ENCODE measurements at places on chromosomes 13 and 19. TPM values are rescaled to one million over a fixed set of nuclear protein-coding genes. Genes with fewer than 3 reads are reported as not detected.

GRCh38 chr13:51765142-51765515 lies 38.8 kb downstream of the DHRS12 start:
- H3K4me3 ChIP-seq: no peak overlapping the region
- no peaks in the 10 kb centered on the region for H3K27me3 ChIP-seq
- H3K36me3 ChIP-seq: peaks cover 33% of the 10 kb centered on the region
- H3K27ac ChIP-seq: peak overlapping the region; percentile 76
- DNase-seq: no peak

DNA sequence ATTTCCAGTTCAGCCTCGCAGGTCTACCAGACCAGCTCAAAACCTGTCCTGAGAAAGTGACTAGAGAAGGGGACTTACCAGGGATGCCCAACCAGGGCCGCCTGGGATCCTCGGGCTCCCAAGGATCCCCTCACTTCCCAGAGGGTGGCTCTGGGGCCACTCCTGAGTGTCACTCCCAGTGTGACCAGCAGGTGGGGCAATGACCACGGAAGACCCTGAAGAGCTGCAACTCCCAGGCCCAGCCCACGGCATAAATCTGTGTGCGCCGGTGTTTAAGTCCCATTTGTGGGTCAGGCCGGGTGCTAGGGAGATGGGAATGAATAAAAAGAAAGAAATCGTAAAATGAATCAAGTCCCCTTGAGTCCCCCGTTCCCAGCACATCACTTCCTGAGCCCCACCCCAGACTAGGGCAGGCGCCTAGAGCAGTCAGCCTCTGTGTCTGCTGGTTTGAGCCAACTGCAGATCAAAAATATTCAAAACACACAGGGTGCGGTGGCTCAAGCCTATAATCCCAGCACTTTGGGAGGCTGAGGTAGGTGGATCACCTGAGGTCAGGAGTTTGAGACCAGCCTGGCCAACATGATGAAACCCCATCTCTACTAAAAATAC lies 10.7 kb downstream of the PTGIR start:
- H3K4me3 ChIP-seq: no peak overlapping the region
- H3K27ac ChIP-seq: no peak overlapping the region
- H3K4me1 ChIP-seq: peaks cover 28% of the 10 kb centered on the region

- no peaks in the 10 kb centered on the region for H3K36me3 ChIP-seq
- H3K4me3 ChIP-seq: peak overlapping the region; percentile 98
- H3K27ac ChIP-seq: peak overlapping the region; percentile 63
- no peak for DNase-seq
These were observed 570 bp downstream of the HSPBP1 start for GRCh38 chr19:55279340-55279739.

DNA sequence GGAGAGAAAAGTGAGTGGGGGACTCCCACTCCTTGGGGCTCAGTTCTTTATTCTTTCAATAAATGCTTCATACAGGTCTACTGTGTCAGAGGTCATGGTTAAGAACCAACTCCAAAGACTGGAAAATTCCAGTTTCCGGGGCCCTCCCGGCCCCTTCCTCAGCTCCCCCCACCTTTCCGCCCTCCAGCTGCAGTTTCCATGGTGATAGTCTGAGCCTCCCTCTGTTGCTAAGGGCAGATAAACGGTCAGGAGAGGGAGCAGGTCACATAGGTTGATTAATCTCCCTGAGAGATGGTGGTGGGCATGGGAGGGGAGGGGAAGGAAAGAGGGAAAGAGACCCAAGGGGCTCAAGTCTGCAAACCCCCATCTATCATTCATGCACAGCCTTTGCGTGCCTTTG lies 131.5 kb upstream of the USP29 start:
- H3K4me1 ChIP-seq: no peaks in the 10 kb centered on the region
- no peak overlapping the region for H3K27ac ChIP-seq
- DNase-seq: no peak
- H3K36me3 ChIP-seq: no peaks in the 10 kb centered on the region

- no peaks in the 10 kb centered on the region for H3K4me1 ChIP-seq
- H3K36me3 ChIP-seq: no peaks in the 10 kb centered on the region
- no peak overlapping the region for H3K4me3 ChIP-seq
- DNase-seq: peak; percentile 44
- no peak overlapping the region for H3K27ac ChIP-seq
These were observed 312.7 kb downstream of the FGF14 start for GRCh38 chr13:102089177-102089576.

GRCh38 chr13:67438465-67438864 lies 208.3 kb upstream of the PCDH9 start:
- H3K36me3 ChIP-seq: no peaks in the 10 kb centered on the region
- H3K27me3 ChIP-seq: no peaks in the 10 kb centered on the region
- H3K4me3 ChIP-seq: no peak overlapping the region
- H3K27ac ChIP-seq: no peak overlapping the region

- no peaks in the 10 kb centered on the region for H3K36me3 ChIP-seq
- no peak for DNase-seq
- peaks cover 7% of the 10 kb centered on the region for H3K4me1 ChIP-seq
- no peaks in the 10 kb centered on the region for H3K27me3 ChIP-seq
These were observed 2.0 kb downstream of the REX1BD start for GRCh38 chr19:18590273-18591272.

DNA sequence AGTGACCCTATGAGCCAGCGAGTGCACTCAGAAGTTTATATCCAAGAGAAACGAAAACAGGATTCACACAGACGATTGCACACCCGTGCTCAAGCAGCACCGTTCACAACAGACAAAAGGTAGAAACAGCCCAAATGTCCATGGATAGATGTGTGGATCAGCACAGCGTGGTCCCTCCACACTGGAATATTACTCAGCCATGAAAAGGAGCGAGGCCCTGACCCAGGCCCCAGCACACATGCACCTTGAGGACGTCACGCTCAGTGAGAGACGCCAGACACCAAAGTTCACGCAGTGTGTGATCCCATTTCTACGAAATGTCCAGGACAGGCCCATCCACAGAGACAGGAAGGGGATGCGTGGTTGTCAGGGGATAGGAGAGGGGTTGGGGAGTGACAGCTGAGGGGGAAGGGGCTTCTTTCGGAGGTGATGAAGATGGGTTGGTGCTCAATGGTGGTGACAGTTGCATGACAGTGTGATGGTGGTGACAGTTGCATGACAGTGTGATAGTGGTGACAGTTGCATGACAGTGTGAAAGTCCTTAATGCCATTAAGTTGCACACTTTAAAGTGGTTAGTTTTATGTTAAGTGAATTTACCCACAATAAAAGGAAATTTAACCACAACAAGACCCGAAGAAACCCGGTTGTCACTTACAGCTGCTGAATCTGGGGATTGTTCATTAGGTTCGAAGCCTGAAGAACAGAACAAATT lies 18.9 kb upstream of the SLC39A3 start:
- DNase-seq: no peak
- H3K36me3 ChIP-seq: no peaks in the 10 kb centered on the region
- H3K27me3 ChIP-seq: no peaks in the 10 kb centered on the region

DNA sequence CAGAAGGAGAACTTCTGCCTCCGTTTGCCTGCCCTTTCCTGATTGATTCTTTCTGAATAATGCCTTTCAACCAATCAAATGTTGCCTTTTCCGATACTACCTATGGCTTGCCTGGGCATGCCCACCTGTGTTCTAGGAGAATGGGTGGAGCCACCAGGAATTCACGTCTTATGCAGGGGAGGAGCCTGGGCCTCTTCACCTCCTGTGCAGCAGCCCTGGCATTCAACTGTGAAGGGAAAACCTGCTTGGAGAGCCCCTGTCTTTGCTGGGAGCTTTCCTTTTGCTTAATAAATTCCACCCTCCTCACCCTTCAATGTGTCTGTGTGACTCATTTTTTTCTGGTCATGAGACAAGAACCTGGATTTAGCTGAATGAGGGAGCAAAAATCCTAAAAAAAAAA lies 730.7 kb downstream of the UQCRFS1 start:
- H3K4me1 ChIP-seq: no peaks in the 10 kb centered on the region
- H3K27ac ChIP-seq: no peak overlapping the region
- H3K27me3 ChIP-seq: peaks cover under 1% of the 10 kb centered on the region

GRCh38 chr19:38551450-38551813 lies 66.3 kb downstream of the MAP4K1 start:
- H3K4me3 ChIP-seq: no peak overlapping the region
- H3K27ac ChIP-seq: no peak overlapping the region
- no peaks in the 10 kb centered on the region for H3K4me1 ChIP-seq
- DNase-seq: peak; percentile 35
- H3K27me3 ChIP-seq: no peaks in the 10 kb centered on the region
- H3K36me3 ChIP-seq: no peaks in the 10 kb centered on the region

DNA sequence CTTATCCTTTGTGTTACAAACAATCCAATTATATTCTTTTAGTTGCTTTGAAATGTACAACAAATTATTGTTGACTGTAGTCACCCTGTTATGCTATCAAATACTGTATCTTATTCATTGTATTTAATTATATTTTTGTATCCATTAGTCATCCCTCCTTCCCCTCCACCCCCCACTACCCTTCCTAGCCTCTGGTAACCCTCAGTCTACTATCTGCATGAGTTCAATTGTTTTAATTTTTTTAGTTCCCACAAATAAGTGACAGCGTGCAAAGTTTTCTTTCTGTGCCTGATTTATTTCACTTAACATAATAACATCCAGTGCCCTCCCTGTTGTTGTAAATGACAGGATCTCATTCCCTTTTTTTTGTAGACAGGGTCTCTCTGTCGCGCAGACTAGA lies 4.5 kb downstream of the SAE1 start:
- H3K4me1 ChIP-seq: peaks cover 11% of the 10 kb centered on the region
- no peak overlapping the region for H3K27ac ChIP-seq
- no peaks in the 10 kb centered on the region for H3K27me3 ChIP-seq
- DNase-seq: no peak

Gene MAST1
- 1.8 TPM for total RNA-seq

Gene ATP4A
- total RNA-seq: not detected

Gene TMEM238
- total RNA-seq: 0.97 TPM

Gene MISP
- total RNA-seq: not detected
